ENCODE measurements at places on chromosomes 3 and 15.

- peak; percentile 54 for DNase-seq
Measured at GRCh38 chr15:93179700-93180102, 90.7 kb upstream of the RGMA start.

GRCh38 chr3:50251220-50251619 lies 15.2 kb downstream of the GNAI2 start:
- DNase-seq = no peak

- DNase-seq = peak; percentile 8
Measured at GRCh38 chr15:100189849-100190248, 151.9 kb downstream of the ADAMTS17 start.

- DNase-seq = peak; percentile 73
Measured at GRCh38 chr15:40894681-40895448, 615 bp downstream of the VPS18 start.

DNA sequence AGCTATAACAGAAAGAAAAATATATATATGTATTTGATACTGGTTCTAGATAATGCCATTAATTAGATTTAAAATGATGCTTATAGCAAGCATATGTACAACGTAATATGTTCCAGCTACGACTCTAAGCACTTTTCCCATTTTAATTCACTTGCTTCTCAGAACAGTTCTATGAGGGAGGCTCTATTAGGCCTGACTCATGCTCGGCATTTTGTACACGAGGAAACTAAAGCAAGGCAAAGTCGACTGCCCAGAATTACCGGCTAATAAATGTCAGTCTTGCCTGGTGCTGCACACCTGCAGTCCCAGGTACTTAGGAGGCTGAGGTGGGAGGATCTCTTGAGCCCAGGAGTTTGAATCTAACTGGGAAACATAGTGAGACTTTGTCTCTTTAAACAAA lies 106.0 kb downstream of the PTPRG start:
- no peak for DNase-seq

DNA sequence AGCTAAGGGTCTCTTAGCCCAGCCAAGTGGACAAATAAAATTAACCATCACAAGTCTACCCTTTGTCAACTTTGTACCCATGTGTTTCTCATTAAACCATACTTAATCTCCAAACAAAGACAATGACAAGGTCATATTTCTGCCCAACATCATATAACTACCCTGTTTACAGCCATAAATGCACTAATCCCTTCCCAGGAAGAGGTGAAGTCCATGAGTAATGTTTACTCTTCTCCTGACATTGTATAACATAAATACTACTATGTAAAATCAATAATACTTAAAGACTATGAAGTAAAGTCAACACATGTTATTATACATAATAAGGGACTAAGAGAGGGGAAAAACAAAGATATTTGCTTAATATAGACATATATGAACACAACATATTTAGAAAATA lies 38.5 kb upstream of the FAN1 start:
- DNase-seq = no peak
